ENCODE measurements at places on chromosomes 7 and 10.

DNA sequence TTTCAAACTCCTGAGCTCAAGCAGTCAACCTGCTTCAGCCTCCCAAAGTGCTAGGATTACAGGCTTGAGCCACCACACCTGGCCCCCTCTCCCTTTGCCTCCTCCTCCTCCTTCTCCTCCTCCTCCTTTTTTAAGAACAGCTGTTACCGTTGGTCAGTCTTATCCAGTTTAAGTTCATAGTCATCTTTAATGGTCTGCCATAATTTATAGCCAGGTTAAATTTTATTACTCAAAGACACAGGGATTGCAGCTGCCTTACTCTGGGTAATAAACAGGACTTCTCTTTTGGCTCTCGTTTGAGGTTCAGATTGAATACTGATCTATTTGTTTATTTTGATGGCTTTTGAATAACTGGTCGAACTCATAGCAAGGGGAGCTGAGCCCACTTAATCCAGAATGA, 35.2 kb downstream of the ATOH7 start:
- no peak for DNase-seq

- DNase-seq = no peak
These were observed 51.1 kb downstream of the CYP26A1 start for GRCh38 chr10:93124580-93125318.

DNA sequence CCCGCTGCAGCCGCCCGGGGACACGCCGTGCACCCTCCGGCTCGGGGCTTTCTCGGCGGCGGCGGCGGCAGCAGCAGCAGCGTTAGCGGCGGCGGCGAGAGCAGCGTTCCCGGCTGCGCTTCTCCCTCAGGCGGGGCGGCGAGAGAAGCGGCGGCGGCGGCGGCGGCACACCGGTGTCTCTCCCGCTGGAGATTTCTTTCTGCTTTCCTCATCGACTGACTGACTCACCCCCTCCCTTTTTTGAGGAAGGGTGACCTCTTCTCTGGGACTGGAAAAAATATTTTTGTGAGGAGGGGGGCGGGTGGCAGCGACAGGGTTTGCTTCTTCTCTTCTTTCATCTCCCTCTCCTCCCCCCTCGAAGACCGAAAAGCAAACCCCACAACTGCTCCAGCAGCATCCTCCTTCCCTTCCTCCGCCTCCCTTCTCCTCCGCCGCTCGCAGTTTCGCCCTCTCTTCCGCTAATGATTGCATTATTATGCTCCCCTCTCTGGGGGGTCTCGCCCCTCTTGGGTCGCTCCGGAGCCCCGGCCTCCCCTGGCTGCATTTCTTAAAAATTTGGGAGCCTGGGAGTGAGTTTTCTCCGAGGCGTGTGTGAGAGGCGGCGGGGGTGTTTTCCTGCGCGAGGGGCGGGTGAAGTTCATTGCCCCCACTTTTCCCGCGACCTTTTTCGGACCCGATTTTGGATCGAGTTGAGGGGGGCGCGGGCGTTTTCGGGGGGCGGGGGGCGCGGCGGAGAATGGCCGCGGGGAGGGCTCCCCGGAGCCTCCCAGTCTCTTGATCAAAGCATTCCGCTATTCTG, 411 bp downstream of the AUTS2 start:
- DNase-seq = no peak

GRCh38 chr7:156998988-156999957, 11.2 kb downstream of the MNX1 start:
- no peak for DNase-seq

DNA sequence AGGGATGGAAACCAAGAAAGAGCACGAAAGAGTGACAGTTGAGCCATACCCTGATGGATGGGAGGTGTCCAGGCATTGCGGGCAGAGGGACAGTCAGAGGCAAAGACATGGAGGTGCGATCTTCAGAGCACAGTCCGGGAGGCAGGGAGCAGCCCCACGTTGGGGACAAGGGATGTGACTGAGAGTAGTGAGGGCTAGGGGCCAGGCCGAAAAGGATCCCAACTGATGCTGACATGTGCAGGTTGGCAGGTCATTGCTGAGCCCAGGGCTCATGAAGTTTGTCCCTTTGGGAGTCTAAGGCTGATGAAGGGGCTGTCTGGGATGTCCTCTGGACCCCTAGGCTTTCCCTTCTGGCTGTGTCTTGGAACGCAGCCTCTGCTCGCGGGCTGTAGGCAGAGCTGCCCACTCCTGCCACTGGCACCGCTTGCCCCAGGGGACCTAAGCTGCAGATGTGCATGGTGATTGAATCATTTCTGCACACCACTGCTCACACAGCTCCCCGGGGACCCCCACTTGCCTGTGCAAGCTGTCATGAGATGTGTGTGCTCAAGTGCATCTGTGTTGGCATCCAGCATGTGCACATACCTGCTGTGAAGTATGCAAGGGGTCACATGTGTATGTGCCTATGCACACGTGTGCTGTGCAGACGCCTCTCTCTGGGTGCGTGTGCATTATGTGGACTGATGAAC, 125.1 kb downstream of the ZMIZ1 start:
- no peak for DNase-seq

GRCh38 chr10:48785796-48786195, 101.1 kb downstream of the WDFY4 start:
- no peak for DNase-seq

GRCh38 chr10:78991187-78991586, 77.6 kb upstream of the ZMIZ1 start:
- DNase-seq = no peak

- DNase-seq = no peak
These were observed 895 bp upstream of the NAPEPLD start for GRCh38 chr7:103149808-103150180.

DNA sequence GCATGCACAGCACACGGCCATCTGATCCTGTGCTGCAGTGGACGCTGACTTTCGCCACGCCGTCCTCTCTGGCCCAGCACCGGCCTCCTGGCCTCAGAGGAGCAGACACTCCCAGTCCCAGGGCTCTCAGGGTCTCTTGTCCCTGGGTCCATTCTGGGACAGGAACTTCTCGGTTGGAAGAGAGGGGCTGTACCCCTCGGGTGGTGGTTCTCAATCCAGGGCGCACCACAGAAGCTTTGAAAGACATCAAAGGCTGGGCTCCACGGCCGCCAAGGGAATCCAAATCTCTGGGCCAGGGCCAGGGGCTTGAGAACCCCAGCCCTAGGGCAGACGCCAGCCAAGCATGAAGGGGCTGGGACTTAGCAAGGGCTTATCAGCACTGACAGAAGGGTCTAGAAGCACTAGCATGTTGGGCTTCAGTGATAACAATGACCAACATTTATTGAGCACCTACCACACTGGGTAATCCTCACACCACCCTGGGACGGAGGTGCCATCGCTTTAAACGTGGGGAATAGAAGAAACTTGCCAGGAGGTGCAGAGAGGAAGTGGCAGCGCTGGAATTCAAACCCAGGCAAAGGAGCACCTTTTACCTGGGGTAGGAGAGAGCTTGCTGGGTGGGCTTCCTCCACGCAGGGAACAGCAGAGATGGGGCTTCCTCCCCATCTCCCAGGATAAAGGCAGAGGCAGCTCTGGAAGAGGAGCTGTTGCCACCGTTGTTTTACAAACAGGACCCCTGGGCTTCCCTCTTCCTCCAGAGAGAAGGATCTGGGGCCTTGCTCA, 1.8 kb upstream of the PYROXD2 start:
- DNase-seq = no peak

DNA sequence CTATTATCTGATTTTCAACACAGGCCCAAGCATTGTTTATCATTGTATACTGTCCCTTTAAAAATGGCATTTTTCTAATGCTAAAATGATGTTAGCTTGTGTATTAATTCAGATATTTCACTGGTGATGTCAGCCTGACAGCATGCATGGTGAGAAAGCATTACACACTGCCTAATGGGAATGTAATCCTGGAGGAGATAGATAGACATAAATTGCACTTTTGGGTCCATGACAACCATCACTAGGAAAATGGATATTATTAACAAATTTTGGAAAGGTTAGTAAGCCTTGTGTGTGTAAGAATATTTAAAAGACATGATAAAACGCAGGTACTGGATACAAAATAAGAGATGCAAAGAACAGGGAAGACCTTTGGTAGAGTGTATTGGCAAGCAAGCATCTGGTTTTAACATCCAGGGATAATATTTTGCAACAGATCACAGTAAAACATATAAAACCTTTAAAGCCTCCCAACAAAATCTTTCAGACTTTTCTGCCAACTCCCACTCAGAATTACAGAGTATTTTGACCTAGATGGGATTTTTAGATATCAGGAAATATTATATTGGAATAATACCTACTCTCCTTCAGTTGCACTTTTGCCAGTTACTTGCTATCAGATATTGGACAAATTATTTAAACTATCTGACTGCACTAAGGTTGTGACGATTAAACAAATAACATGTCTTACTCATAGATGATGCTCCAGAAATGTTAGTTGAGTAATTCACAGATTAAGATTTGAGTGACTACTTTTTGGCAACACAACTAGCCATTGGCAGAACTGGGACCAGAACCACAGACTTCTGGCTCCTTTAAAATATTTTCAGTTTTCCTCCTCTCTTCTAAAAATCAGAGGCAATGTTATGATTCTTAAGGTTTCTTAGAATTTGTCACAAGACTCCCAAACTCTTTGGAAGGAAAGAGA, 291.6 kb upstream of the SEMA3C start:
- no peak for DNase-seq

- no peak for DNase-seq
These were observed 3.5 kb downstream of the SH2D4B start for GRCh38 chr10:80540981-80541750.

- no peak for DNase-seq
These were observed 905 bp downstream of the ASB13 start for GRCh38 chr10:5665373-5666007.

- DNase-seq = peak; percentile 49
These were observed 6.9 kb upstream of the SH2B2 start for GRCh38 chr7:102279537-102280400.

- no peak for DNase-seq
These were observed 35.9 kb downstream of the SVIL start for GRCh38 chr10:29598851-29599311.

GRCh38 chr10:97499561-97500296, 1.0 kb downstream of the UBTD1 start:
- no peak for DNase-seq

DNA sequence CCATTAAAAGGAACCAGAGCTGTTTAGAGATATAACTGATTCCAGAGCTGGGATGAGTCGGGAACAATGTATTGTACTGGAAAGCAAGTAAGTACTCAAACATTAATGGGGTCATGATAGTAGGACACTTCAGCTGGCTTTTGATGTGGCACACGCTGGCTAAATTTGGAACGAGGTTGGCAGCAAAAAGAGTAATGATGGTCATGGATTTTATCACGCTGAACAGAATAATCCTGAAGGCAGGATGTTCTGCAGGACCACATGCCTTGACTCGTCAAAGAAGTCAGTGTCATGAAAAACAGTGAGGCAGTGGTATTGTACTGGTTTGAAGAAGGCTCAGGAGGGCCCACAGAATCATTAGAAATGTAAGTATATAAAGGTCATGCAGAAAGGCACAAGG, 220.3 kb downstream of the SNX13 start:
- no peak for DNase-seq

DNA sequence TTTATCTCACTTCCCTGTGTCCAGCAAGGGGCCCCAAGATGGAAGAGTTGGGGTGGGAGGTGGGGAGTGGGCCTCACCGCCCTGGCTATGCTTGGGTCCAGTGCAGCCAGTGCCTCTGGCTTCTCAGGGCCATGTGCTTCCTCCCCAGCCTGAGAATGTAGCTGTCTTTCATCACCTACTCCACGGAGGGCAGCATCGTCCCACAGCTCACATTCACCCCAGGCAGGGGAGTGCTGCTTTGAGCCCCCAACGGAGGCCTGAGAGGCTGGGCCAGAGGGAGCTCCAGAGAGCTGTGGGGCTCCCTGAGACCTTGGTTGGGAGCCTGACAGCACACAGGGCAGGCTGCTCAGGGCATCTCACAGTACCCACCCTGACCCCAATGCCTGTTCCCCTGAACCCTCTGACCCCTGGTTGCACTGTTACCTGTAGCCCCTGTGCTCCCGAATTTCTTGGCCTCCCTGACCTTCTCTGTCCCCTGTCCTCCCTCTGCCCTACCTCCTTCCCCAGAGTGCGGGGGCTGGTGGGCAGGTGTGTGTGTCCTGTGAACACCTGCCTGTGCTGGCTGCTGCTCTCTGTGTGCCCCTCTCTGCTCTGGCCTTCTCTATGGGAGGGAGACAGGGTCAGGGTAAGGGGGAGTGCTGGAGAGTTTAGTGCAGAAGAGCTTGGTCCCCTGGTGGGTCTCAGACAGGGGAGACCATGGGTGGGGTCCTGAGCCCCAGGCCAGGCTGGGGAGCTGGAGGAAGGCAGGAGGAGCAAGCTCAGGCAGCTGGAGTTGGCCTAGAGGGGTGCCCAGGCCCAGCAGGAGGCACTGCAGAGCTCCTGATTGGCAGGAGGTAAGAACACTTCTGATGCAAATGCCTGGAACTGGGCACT, 19.6 kb upstream of the ZNF488 start:
- DNase-seq = no peak

GRCh38 chr7:71414490-71414889, 282.5 kb downstream of the GALNT17 start:
- no peak for DNase-seq

- DNase-seq = peak; percentile 65
These were observed 1.5 kb downstream of the PVRIG start for GRCh38 chr7:100221231-100221718.

DNA sequence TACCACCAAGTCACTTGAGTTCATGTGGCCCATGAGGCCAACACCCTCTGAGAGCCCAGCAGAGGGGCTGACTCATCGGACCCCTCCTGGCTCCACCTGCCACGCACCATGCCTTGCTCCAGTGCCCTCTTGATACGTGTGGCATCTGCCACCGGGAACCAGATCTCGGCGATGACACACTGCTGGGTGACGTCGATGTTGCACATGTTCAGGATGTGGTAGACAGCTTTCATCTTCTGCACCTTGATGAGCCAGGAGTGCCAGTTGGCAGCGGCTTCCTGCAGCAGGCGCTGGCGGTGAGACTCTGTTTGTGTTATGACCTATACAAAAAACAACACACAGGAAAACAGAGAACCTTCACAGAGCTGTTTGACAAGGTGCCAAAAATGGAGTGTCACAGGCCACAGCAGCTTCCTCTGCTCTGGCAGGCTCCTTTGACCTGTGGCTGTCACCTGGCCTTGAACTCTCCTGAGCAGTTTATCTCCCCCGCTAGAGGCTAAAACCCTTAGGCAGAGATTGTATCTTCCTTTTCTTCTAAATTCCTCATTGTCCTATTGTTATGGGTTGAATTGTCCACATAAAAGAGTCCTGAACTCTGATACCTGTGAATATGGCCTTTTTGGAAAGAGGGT, 45.2 kb upstream of the TMEM213 start:
- peak; percentile 77 for DNase-seq

GRCh38 chr10:116836083-116836482, 13.2 kb upstream of the ENO4 start:
- no peak for DNase-seq

- DNase-seq = no peak
These were observed 7.8 kb downstream of the MYL7 start for GRCh38 chr7:44133295-44133694.

GRCh38 chr10:114938856-114939193, 830 bp downstream of the TRUB1 start:
- no peak for DNase-seq

DNA sequence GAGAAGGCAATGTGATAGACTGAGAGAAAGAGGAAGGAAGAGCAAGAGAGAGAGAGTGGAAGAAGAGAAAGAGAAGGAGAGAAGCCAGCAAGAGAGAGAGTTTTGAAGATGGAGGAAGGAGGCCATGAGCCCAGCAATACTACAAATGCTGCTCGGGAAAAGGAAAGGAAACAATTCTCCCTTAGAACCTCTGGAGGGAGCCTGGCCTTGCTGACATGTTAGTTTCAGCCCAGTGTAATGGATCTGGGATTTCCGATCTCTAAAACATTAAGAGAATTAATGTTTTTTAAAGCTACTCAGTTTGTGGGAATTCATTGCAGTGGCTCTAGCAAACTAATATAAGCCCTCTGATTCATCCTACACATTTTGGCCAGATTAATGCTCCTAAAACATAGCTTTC, 206.8 kb upstream of the MTPN start:
- no peak for DNase-seq
